ENCODE measurements at places on chromosomes 2 and 18. TPM values are rescaled to one million over a fixed set of nuclear protein-coding genes. Genes with fewer than 3 reads are reported as not detected.

Gene NAT8
- total RNA-seq, result not detected

Gene CABLES1
- 3.9 TPM for total RNA-seq

DNA sequence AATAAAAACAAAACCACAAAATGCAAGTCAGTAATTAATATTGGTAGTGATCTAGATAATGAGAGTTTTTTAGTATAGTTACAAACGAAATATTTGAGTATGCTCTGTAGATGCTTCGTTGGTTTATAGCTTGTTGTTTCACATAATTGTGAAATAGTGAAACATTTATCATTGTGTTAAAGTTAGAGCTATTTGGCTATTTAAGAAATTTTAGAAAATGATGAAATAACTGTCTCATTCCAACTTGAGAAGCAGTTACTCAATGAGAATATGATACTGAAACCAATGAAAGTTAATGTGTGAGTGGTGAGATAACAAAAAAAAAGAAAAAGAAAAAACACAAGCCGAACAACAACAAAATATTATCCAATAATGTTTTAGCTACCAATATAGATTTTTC is 475.6 kb upstream of the ZEB2 start:
- H3K27me3 ChIP-seq, result no peaks in the 10 kb centered on the region
- no peak overlapping the region for H3K27ac ChIP-seq
- H3K4me1 ChIP-seq, result no peaks in the 10 kb centered on the region
- no peaks in the 10 kb centered on the region for H3K36me3 ChIP-seq

Gene RBBP8
- total RNA-seq, result 44.6 TPM

DNA sequence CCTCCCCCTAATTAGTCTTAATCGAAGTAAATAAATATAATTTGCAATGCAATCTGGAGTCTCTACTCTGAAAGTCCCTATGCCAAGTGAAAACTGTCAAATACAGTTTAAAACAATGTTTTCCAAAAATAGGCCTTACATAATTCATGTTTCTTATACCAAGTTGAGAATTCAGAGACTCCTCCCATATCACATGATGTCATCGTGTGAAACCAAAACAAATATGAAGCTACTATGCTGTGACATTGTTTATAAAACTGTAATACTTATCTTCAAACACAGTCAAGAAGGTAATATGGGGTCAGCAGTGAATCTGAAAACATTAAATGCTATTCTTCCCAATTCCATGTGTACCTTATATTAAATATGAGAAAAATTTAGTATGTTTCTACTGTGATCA is 940.2 kb upstream of the FANCL start:
- no peaks in the 10 kb centered on the region for H3K27me3 ChIP-seq
- no peak overlapping the region for H3K27ac ChIP-seq
- H3K36me3 ChIP-seq, result no peaks in the 10 kb centered on the region
- no peaks in the 10 kb centered on the region for H3K4me1 ChIP-seq
- DNase-seq, result no peak

Gene PAX8
- 3.8 TPM for total RNA-seq

DNA sequence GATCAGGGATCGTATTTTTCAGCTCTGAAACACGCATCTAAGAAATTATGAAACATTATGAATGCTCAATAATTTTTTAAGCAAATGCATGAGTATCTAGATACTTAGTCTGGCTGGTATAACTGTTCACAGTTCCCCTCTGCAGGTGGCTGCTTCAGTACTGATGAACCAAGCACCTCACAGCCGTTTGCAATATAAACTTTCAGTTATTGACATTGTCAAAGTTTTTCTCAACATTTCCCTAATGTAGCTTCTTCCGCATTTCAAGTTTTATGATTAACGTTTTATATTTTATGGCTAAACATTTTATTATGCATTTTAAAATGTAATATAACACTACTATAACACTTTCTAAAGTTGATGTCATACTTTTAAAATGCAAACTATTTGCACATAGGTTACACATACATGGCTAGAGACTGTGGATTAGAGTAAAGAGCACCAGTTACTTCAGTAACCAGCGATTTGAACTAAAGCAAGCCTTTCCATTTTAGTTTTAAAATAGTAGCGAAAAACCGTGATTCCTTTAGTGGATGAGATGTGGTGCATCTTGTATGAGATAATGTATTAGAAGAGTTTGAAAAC is 495.4 kb downstream of the XIRP2 start:
- no peaks in the 10 kb centered on the region for H3K4me1 ChIP-seq
- no peak overlapping the region for H3K4me3 ChIP-seq
- no peaks in the 10 kb centered on the region for H3K27me3 ChIP-seq
- H3K36me3 ChIP-seq, result no peaks in the 10 kb centered on the region
- no peak for DNase-seq
- no peak overlapping the region for H3K27ac ChIP-seq

Gene SPATA3
- 1.8 TPM for total RNA-seq

DNA sequence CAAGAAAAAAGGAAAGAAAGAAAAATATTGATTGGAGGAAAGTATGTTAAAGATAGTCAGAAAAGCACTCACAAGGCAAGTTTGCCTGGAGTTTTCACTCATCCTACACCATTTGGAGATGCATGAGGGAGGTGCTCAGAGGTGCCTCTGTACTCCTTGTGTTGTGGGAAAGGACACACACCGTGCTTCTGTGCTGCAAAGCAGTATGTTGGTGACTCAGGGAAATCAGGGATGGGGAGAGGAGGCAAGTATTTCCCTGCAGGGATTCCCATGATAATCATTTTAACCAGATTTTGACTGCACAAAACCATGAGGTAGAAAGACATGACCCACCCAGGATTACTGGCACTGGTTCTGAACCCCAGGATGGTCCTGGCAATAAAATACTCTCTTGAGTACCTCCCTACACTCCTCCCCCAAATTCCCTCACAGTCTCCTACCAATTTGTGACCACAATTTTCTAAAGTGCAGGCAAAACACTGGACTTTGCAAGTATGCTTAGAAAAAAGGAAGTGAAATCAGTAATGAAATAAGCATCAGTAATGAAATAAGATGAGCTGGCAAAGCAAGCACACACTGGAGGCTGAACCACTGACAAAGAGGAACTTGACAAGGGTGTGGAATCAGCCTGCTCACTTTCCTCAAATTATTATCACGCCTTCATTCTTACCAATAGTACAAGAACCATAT is 155.5 kb upstream of the ACVR2A start:
- no peak overlapping the region for H3K27ac ChIP-seq
- H3K4me1 ChIP-seq, result no peaks in the 10 kb centered on the region
- no peaks in the 10 kb centered on the region for H3K27me3 ChIP-seq
- H3K36me3 ChIP-seq, result no peaks in the 10 kb centered on the region
- DNase-seq, result no peak
- no peak overlapping the region for H3K4me3 ChIP-seq

- H3K4me1 ChIP-seq, result no peaks in the 10 kb centered on the region
- no peaks in the 10 kb centered on the region for H3K36me3 ChIP-seq
- no peak for DNase-seq
- no peak overlapping the region for H3K27ac ChIP-seq
- no peaks in the 10 kb centered on the region for H3K27me3 ChIP-seq
These were observed 25.5 kb upstream of the EXOC6B start for GRCh38 chr2:72851333-72851732.

DNA sequence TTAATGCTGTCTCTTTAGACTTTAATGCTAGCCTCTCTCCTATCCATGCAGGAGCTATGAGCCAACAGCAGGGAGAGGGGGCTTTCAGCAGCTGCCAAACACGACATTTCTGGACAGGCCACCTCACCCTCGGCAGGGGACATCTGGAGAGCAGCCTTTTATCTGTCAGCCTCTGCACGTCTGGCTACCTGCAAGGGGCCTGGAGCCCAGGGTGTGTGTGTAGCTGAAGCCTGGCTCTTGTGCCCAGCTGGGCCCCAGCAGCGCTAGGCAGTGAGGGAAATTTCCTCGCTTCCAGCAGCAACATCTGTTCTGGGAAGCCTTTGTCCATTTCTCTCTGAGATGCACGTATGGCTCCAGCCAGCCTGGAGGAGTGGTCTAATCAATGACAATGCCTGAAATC is 728.7 kb upstream of the ID2 start:
- no peaks in the 10 kb centered on the region for H3K27me3 ChIP-seq
- DNase-seq, result no peak
- H3K4me3 ChIP-seq, result no peak overlapping the region

Gene RND3
- total RNA-seq, result 54.7 TPM

GRCh38 chr2:238879043-238879442 is 31.2 kb downstream of the TWIST2 start:
- no peaks in the 10 kb centered on the region for H3K36me3 ChIP-seq
- H3K4me3 ChIP-seq, result no peak overlapping the region
- no peaks in the 10 kb centered on the region for H3K4me1 ChIP-seq
- H3K27ac ChIP-seq, result no peak overlapping the region
- H3K27me3 ChIP-seq, result no peaks in the 10 kb centered on the region
- no peak for DNase-seq

Gene GPN1
- 34.5 TPM for total RNA-seq

GRCh38 chr2:189854187-189854586 is 69.9 kb downstream of the PMS1 start:
- no peaks in the 10 kb centered on the region for H3K36me3 ChIP-seq
- no peak for DNase-seq
- no peaks in the 10 kb centered on the region for H3K27me3 ChIP-seq
- H3K4me1 ChIP-seq, result no peaks in the 10 kb centered on the region

Gene NPHP1
- 9.7 TPM for total RNA-seq

Gene RAX
- total RNA-seq, result 0.23 TPM

DNA sequence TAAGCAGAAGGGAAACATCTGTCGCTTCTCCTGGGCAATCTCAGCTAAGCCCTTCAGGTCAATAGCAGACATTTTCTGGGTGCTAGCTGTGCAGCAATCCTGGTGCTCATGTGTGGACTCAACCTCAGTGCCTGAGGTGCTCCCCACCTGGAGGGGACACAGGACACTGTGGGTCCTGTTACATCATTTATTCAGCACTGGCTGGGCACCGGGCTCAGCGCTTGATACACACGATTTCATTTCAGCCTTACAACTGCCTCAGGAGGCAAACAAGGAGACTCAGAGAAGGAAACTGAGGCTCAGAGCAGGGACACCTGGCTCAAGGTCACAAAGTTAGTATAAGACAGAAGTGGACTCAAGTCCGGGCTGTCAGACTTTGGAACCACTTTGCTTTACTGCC is 46.7 kb downstream of the MARCO start:
- H3K27ac ChIP-seq, result no peak overlapping the region
- no peak overlapping the region for H3K4me3 ChIP-seq
- DNase-seq, result no peak
- no peaks in the 10 kb centered on the region for H3K4me1 ChIP-seq
